ENCODE measurements at places on chromosomes 1 and 21. TPM values are rescaled to one million over a fixed set of nuclear protein-coding genes. Genes with fewer than 3 reads are reported as not detected.

- DNase-seq: peak; percentile 14
These were observed 57.9 kb upstream of the ADARB1 start for GRCh38 chr21:45016406-45017038.

GRCh38 chr1:15578921-15579682 is 5.7 kb downstream of the AGMAT start:
- DNase-seq: no peak

- no peak for DNase-seq
These were observed 31.6 kb downstream of the FMO4 start for GRCh38 chr1:171345536-171345935.

DNA sequence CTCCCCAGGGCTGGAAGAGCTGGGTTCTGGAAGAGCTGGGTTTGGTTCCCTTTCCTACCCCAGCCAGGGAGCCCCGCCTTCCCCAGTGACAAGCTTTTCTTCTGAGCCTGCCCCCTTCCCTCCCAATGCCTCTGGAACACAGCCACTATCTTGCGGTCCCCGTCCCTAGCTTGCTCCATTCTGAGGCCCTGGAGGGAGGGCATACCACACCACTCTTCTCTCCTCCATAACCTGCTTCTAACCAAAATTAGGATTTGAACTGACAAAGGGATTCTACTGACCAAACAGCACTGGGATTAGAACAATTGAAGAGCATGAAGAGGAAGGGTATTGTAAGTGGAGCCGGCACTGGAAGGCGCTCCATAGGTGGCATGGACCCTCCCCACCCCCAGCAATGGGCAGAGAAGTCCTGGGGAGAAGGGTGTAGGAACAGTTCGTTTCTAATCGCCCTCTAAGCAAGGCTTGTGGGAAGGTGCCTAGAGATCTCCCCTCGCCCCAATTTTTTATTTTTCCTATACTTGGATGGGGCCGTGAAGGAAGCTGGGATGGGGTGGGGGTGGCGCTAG is 690 bp downstream of the C1orf216 start:
- peak; percentile 74 for DNase-seq

ICOSLG gene
- 5.9 TPM for total RNA-seq

DNA sequence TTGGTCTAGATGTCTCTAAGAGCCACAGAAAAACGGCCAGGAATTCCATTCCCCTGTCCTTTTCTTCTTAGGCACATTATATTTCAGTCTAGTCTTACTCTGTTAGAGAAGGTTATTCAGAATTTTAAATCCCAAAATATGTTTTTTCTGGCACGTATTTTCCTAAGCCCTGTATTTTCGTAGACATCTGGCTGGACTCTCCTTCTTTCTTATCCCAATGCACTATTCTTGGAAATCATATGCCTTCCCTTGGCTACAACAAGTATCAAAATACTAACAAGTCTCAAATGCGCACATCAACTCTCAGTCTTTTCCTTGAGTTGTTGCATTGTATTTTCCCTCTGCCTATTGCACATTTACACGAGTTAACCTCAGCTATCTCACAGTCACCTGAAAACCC is 96.2 kb downstream of the DPYD start:
- DNase-seq: no peak

ADAM15 gene
- 50.9 TPM for total RNA-seq

SPATA21 gene
- total RNA-seq: not detected

DNA sequence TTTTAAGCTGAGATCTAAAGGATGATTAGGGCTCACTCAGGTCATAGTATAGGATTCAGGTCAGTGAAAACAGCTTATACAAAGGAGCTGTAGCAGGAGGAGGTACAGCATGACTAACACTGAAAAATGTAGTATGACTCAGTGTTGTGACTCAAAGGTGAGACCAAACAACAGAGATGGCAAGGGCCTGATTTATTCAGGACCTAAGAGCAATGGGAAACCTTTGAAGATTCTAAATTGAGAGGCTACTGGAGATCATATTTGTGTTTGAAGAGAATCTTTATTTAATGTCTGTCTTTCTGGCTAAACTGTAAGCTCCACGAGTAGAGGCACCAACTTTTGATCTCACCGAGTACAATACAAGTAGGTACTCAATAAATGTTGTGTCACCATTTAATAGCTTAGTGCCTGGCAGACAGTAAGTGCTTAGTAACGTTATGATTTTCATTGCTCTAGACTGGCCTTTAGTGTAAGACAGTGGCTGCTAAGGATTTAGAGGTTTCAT is 43.5 kb downstream of the PRKAA2 start:
- no peak for DNase-seq

ZNF593OS gene
- 3.6 TPM for total RNA-seq
